ENCODE measurements at places on chromosomes 4 and X.

GRCh38 chrX:120751683-120752082 lies 121.8 kb upstream of the C1GALT1C1 start:
- DNase-seq: no peak

DNA sequence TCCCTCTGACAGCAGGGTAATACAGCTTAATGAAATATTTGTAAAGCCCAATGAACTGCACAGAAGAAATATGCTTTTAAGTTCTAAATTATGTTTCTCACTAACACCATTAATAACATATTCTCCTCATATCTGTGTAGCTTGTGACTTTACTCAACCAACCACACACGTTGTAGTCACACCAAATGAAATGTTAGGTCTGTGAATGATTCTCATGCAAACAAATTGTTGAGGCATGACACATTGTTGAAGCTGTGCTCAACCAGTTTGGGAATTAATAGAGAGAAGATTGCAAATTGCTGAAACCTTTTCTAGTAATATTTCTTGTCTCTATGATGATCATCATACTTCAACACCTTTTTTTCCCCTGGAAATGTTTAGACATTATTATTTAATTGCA lies 645.9 kb downstream of the PCDH7 start:
- no peak for DNase-seq

GRCh38 chr4:125741825-125742452 lies 427.2 kb downstream of the FAT4 start:
- DNase-seq: no peak

DNA sequence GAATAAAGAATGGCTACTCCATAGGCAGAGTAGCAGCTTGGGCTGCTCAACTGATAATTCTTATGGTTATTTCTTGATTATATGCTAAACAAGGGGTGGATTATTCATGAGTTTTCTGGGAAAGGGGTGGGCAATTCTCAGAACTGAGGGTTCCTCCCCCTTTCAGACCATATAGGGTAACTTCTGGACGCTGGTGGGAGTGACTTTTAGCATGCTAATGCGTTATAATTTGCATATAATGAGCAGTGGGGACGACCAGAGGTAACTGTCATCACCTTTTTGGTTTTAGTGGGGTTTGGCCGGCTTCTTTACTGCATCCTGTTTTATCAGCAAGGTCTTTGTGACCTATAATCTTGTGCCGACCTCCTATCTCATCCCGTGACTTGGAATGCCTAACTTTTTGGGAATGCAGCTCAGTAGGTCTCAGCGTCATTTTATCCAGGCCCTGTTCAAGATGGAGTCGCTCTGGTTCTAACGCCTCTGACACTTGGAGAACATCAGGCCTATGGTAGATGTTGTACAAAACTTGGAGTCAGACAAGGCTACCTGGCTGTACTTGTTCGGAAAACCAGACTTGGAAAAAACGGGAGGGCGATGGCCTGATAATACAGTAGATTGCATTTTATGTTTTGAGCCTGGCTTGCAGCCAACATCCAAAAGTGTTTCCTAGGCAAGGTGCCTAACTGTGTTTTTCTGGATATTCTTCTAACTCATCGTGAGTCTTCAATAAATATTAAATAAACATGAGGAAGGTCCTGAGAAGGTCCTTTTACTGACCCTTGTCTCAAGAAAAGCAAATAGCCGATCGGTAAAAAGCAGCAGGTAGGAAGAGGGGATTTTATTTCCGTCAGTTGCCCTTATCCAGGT lies 1.8 kb upstream of the TMEM164 start:
- DNase-seq: no peak

Measured in activated gamma-delta T cell (primary cell).